A549 (cell line): ENCODE measurements at places on chromosomes 5 and 9.

DNA sequence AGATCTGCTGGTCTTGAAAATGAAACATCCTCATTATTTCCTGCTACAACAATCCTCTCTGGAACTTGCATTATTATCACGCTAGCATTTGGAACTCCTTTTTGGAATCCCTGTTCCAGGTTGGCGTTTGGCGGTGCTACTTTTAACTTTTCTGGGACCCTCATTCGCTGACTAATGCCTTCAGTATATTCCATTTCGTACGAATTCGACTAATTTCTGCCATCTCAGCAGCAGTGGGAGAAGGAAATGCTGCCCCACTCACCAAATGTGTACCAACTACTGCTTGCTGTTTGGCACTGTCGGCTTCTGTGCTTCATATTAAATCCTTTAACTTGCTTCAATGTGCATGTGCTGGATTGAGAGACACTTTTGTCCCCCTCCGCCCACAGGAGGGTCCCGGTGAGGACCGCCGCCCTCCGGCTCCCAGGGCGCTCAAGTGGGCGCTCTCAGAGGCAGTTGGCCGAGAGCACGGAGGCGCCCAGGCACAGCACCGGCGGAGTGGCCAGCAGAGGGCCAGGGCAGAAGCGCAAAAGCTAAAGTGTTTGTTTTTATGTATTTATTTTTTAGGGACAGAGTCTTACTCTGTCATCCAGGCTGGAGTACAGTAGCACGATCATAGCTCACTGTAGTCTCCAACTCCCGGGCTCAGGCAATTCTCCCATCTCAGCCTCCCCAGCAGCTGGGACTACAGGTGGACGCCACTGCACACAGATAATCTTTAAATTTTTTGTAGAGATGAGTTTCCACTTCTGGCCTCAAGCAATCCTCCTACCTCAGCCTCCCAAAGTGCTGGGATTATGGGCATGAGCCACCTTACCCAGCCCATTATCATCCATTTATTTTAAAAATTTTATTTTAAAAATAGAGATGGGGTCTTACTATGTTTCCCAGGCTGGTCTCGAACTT lies 11.9 kb downstream of the PDE6A start:
- peak; percentile 54 for DNase-seq

- DNase-seq: peak; percentile 92
Observed at GRCh38 chr9:4297151-4297785, 2.6 kb downstream of the GLIS3 start.

- DNase-seq: no peak
Observed at GRCh38 chr9:120655005-120655622, 59.2 kb downstream of the MEGF9 start.

- DNase-seq: no peak
Observed at GRCh38 chr5:15579193-15579990, 79.4 kb downstream of the FBXL7 start.

- no peak for DNase-seq
Observed at GRCh38 chr5:27748847-27749246, 710.5 kb upstream of the CDH9 start.

DNA sequence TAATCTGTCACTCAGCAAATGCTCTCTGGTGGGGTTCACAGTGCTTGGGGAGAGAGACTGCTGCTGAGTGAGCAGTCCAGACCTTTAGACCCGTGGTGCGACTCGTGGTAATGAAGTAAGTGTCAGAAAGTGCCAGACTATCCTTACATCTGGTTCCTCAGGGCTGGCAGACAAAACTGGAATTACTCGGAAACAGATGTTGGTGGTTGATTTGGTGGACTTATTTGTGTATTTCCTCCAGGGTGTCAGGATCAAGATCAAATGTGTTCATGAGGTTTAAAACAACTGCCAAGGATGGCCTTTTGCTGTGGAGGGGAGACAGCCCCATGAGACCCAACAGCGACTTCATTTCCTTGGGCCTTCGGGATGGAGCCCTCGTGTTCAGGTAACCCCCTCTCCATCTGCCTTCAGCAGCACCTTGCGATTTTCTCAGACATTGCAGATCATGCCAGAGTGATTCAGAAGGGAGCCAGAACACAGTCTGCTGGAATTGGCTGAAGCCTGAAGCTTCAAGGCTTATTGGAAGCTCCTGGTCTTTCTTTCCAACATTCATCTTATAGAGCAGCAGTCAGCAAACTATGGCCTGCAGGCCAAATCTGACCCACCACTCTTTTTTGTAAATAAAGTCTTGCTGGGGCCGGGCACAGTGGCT lies 105.2 kb downstream of the LIFR start:
- DNase-seq: no peak
